ENCODE measurements at places on chromosomes 6 and 20.
A peak's percentile ranks its signal among the peaks of the same experiment; 100 is the strongest.

DNA sequence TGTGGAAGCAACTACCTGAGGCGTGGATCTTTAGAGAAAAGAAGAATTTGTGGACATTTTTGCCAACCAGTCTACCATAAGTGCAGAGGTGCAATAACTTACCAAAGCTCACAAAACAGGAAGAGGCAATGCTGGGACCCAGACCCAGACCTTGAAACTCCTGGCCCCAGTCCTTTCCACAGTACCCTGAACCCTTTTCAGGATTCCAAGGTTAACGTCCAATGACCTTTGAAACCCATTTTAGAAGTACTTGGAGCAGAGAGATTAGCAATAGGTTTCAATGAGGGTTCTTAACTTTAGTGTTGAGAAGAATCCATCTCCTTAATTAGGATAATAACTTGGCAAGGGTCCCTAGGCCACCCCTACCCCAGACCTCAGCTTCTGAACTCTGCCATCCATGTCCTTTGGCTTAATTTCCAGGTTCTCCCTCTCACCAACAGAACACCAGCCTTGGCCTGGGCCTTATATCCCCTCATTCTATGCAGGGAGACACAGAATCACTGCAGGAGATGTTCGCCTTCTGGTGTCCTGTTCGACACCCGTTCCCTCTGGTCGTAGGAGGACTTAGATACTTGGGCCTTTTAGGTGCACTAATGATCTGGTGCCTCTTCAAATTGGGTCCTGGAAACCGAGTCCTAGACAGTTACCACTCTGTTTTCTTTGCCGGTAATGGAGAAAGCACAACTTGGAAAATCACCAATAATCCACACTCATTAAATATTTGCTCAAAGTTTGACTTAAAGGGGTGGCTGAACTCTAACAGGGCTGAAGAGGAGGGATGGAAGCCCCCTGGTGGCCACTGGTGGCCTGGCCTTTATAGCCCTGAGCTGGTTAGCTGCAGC lies 40.6 kb downstream of the ISM1 start:
- DNase-seq = peak; percentile 28

DNA sequence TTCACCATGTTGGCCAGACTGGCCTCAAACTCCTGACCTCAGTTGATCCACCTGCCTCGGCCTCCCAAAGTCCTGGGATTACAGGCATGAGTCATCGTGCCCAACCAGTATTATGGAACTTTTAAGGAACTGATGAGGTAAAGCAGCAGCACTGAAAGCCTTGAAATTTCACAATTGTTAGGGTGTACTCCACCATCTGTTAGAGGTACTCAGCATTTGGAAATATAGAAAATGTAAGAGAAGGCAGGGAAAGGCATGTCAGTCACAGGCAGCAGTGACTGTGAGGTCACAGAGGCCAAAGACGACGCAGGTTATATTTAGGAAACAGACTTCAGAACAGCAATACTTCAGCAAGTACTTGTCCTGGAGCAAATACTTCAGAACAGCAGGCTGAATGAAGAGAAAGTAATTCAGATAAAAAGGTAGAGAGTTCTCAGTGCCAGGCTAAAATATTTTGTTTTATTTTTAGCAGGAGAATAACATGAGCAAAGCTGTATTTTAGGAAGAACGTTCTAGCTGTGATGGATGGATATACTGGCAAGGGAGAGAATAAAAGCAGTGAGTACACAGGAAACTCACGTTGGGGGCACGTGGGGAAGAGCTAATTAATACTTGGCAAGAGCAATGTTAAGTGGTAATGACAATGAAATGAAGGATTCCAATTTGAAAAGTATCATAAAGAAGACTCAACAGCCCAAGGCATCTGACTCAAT lies 67.2 kb downstream of the DTNBP1 start:
- no peak for DNase-seq

GRCh38 chr6:110468731-110469130 lies 7.7 kb downstream of the SLC22A16 start:
- DNase-seq = no peak

- DNase-seq = no peak
These were observed 149.0 kb downstream of the EYS start for GRCh38 chr6:65558071-65558470.

GRCh38 chr20:36193977-36194712 lies 39.6 kb downstream of the EPB41L1 start:
- DNase-seq = no peak

GRCh38 chr6:107635057-107635515 lies 145.2 kb downstream of the SOBP start:
- DNase-seq = no peak

GRCh38 chr20:53828088-53828681 lies 234.5 kb upstream of the ZNF217 start:
- DNase-seq = no peak

DNA sequence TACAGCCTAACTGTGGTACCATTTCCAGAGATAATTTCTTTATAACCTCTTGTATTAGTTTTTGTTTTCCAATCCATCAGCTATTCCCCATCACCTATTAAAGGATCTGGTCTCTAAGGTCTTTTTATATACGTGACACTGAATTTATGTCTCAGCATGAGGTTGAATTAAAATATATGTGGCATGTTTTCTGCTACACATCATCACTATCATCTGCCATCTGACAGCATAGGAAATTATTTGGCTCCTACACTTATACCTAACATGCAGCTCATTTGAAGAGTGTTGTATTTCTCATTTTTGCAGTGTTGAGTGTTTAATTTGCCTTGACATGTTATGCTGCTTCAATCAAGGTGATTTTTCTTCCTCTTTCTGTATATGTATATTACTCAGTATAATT lies 100.3 kb downstream of the LIN28B start:
- DNase-seq = no peak

- no peak for DNase-seq
These were observed 222.9 kb downstream of the TTLL2 start for GRCh38 chr6:167547751-167548150.

DNA sequence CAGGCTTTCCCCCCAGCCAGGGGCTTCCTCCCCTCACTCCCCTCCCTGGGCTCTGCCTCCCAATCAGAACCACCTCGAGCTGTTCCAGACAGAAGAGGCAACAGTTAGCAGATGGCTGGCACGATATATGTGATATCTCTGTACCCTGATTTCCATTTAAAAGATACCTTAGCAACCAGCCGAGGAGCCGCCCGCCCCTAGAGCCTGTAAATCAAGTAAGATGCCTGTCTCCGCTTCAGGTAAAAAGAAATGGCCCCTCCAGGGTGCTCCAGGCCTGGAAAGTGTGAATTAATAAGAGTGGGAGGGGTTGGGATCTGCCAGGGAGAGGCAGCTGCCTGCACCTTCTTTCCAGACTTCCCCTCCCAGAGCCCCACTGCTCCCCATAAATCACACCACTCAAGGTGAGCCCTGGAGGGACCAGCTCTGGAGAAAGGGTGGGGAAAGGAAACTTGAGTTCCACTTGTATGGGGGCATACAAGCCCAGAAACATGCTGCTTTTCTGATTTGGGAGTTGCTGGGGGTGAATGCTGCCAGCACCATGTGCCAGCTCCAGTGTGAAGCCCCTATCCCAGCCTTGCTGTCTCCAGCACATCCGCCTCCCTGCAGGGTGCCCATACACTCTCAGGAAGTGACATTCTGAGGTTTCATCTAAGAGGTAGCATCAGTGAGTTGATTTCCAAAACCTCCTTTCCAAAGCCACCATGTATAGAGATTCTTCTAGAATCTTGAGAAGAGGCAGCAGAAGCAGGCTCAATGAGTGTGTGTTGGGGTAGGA lies 148.0 kb downstream of the LRFN2 start:
- no peak for DNase-seq

GRCh38 chr20:6993011-6993410 lies 225.5 kb downstream of the BMP2 start:
- DNase-seq = no peak

DNA sequence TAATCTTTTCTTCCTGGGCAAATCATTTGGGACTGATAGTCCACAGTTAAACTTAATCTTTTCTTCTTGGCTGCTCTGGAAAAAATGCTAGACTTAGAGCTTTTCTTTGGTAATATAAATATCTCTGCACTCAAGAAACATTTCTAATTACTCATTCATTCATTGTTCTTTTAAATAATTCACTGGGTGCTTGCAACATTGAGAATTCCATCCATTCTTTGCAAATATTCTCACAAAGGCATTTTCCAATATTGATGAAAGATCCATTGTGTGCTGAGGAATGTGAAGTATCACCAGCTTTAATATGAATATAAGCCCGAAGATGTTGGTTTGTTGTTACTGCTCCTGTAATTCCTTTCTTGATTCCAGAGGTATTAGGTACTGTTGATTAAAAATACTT lies 38.4 kb downstream of the AKAP7 start:
- DNase-seq = no peak

- no peak for DNase-seq
These were observed 312.4 kb downstream of the PHF3 start for GRCh38 chr6:63947792-63948529.

Measured in stimulated activated CD8-positive, alpha-beta memory T cell treated with anti-CD3 and anti-CD28 coated beads, Interleukin-4, amount 100 ng/mL, for 1 hour (primary cell).